ENCODE measurements at places on chromosomes 7 and 10. TPM values are rescaled to one million over a fixed set of nuclear protein-coding genes. Genes with fewer than 3 reads are reported as not detected.

Gene FAM185A
- 8.5 TPM for total RNA-seq

Gene SPDYE9
- 0.25 TPM for total RNA-seq

Gene NEBL
- total RNA-seq: 0.74 TPM

Gene PAXIP1
- 13.8 TPM for total RNA-seq

Gene BMI1
- 23.3 TPM for total RNA-seq

Gene SPDYE11
- total RNA-seq: 0.25 TPM

Gene SEMA3E
- total RNA-seq: 0.96 TPM

Gene RSU1
- 59.4 TPM for total RNA-seq

Gene CALHM1
- not detected for total RNA-seq

Gene LRRC61
- 10.2 TPM for total RNA-seq

GRCh38 chr7:84877943-84878570 lies 308.8 kb downstream of the SEMA3D start:
- H3K4me1 ChIP-seq: no peaks in the 10 kb centered on the region
- H3K27ac ChIP-seq: no peak overlapping the region
- no peak for DNase-seq
- H3K4me3 ChIP-seq: no peak overlapping the region

GRCh38 chr10:131936736-131937135 lies 35.9 kb downstream of the PPP2R2D start:
- peaks cover 1% of the 10 kb centered on the region for H3K27me3 ChIP-seq
- no peaks in the 10 kb centered on the region for H3K36me3 ChIP-seq
- peaks cover 12% of the 10 kb centered on the region for H3K4me1 ChIP-seq
- H3K27ac ChIP-seq: no peak overlapping the region
- no peak overlapping the region for H3K4me3 ChIP-seq
- DNase-seq: no peak

- H3K27me3 ChIP-seq: peaks cover 19% of the 10 kb centered on the region
- peaks cover 7% of the 10 kb centered on the region for H3K36me3 ChIP-seq
- H3K4me3 ChIP-seq: no peak overlapping the region
- H3K4me1 ChIP-seq: peaks cover 39% of the 10 kb centered on the region
- peak; percentile 63 for DNase-seq
- no peak overlapping the region for H3K27ac ChIP-seq
These were observed 2.7 kb upstream of the UNCX start for GRCh38 chr7:1229956-1230355.

DNA sequence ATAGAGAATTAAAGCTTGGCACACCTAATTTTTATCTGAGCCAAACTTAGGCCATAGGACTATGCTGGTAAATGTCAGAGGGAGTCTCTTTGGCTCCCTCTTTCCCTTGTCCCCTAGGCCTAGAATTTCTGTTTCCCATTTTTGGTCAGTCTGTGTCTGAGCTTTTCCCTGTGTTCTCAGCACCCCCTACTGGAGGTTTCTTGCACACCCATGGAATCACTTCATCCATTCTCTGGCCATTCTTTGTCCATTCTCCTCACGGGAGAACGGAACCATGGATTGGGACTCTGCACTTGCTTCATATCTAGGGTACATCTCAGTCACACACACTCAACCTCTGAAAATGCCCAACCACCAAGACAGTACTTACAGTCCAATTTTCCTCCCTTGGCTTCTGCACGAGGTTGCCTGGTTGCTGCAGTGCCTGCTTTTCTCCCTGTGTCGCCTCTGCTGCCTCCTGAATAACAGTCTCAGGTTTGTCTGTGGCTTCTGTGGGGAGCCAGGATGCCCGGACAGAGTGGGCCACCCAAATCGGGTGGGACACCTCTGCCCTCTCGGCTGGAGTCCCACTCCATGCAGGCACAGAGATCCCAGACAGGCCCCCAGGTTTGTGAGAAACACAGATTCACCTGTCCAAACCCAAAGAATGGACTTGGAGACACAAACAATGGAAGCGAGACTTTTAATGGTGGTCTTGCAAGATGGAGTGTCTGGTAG lies 35.1 kb upstream of the DNAH11 start:
- peaks cover 3% of the 10 kb centered on the region for H3K27me3 ChIP-seq
- no peak overlapping the region for H3K4me3 ChIP-seq
- H3K4me1 ChIP-seq: no peaks in the 10 kb centered on the region
- no peak overlapping the region for H3K27ac ChIP-seq

- peak; percentile 55 for DNase-seq
- H3K27me3 ChIP-seq: peaks cover 23% of the 10 kb centered on the region
- H3K4me3 ChIP-seq: peak within 1 kb of the TSS; percentile 90
- H3K4me1 ChIP-seq: no peaks in the 10 kb centered on the region
- peaks cover 2% of the 10 kb centered on the region for H3K36me3 ChIP-seq
- H3K27ac ChIP-seq: peak within 1 kb of the TSS; percentile 88
These were observed at the start of gene NAT16 for GRCh38 chr7:101180130-101180755. Gene NAT16, minus strand, starts transcription at chr7:101180293. Its CDS starts 5,486 bp downstream, at chr7:101174807.

GRCh38 chr7:150715738-150716137 lies 675 bp upstream of the GIMAP1 start:
- DNase-seq: no peak
- no peak overlapping the region for H3K4me3 ChIP-seq
- H3K36me3 ChIP-seq: no peaks in the 10 kb centered on the region

- H3K4me1 ChIP-seq: peaks cover 14% of the 10 kb centered on the region
- no peak overlapping the region for H3K27ac ChIP-seq
- no peaks in the 10 kb centered on the region for H3K36me3 ChIP-seq
- DNase-seq: no peak
These were observed 180.0 kb upstream of the INHBA start for GRCh38 chr7:41882745-41883420.

DNA sequence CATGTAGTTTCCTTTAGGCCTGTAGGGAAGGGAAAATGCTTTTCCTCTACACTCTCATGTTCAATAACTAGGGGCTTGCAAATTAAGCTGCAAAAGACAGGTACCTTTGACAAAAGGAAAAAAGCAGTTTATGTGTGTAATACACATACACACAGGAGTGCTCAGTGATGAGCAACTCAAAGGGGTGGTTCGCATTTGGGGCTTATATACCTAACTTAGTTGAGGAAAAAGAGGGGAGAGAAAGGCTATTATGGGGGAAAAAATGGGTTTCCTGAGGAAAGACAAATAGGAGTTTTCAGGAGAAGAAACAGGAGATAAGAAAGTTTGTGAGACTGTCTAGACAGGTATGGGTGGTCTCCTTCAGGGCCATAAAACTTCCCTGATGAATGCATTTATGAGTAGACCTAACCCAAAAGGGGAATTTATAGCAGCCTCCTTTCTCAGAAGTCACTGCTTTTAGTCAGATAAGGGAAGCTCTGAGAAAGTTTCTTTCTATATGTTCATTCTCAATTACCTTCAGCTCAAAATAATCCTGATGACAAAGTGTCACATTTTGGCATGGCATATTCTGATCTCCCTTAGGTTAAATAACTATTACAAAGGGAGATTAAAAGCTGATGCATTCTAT lies 55.2 kb upstream of the EZH2 start:
- peaks cover 4% of the 10 kb centered on the region for H3K4me1 ChIP-seq
- DNase-seq: no peak
- H3K27ac ChIP-seq: no peak overlapping the region
- H3K4me3 ChIP-seq: no peak overlapping the region

DNA sequence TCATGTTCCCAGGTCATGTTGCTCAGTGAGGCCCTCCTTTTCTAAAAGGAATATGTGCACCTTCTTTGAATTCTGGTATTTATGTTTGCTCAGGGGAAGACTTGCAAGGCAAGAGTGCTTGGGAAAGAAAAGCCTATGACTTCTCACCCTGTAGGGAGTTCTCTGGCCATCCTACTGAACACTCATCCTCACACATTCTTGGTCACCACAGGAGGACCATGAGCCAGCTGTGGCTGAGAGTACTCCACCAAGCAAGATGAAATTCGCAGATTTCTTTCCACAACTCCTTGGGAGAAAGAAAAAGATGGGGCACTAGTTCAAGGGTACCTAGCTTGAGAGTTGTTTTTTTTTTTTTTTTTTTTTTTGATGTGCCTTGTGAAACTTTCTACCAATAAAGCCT lies 179.6 kb downstream of the FZD1 start:
- H3K27ac ChIP-seq: no peak overlapping the region
- peaks cover 2% of the 10 kb centered on the region for H3K27me3 ChIP-seq
- H3K36me3 ChIP-seq: peaks cover 22% of the 10 kb centered on the region
- no peaks in the 10 kb centered on the region for H3K4me1 ChIP-seq

- H3K27ac ChIP-seq: no peak overlapping the region
- H3K4me3 ChIP-seq: no peak overlapping the region
- no peaks in the 10 kb centered on the region for H3K36me3 ChIP-seq
- H3K27me3 ChIP-seq: no peaks in the 10 kb centered on the region
These were observed 219.5 kb upstream of the KCND2 start for GRCh38 chr7:120053390-120053961.

- peaks cover 47% of the 10 kb centered on the region for H3K4me1 ChIP-seq
- no peak overlapping the region for H3K4me3 ChIP-seq
- H3K27me3 ChIP-seq: peaks cover 5% of the 10 kb centered on the region
- peak; percentile 60 for DNase-seq
These were observed 81.8 kb downstream of the DIP2C start for GRCh38 chr10:607545-608185.

- no peak for DNase-seq
- H3K4me3 ChIP-seq: peak overlapping the region; percentile 81
- H3K4me1 ChIP-seq: peaks cover 2% of the 10 kb centered on the region
- peaks cover 3% of the 10 kb centered on the region for H3K27me3 ChIP-seq
- no peaks in the 10 kb centered on the region for H3K36me3 ChIP-seq
These were observed 490 bp upstream of the ZNF239 start for GRCh38 chr10:43574906-43575305.

- peak overlapping the region; percentile 1 for H3K4me3 ChIP-seq
- peaks cover 2% of the 10 kb centered on the region for H3K27me3 ChIP-seq
- no peak for DNase-seq
- peaks cover 33% of the 10 kb centered on the region for H3K36me3 ChIP-seq
- H3K4me1 ChIP-seq: peaks cover 20% of the 10 kb centered on the region
These were observed 603 bp downstream of the PAPOLB start for GRCh38 chr7:4861227-4861626.

GRCh38 chr7:44664780-44665461 lies 58.5 kb downstream of the OGDH start:
- no peak overlapping the region for H3K4me3 ChIP-seq
- no peak overlapping the region for H3K27ac ChIP-seq
- H3K36me3 ChIP-seq: peaks cover 10% of the 10 kb centered on the region
- no peaks in the 10 kb centered on the region for H3K27me3 ChIP-seq

- no peaks in the 10 kb centered on the region for H3K36me3 ChIP-seq
- no peaks in the 10 kb centered on the region for H3K27me3 ChIP-seq
- H3K4me3 ChIP-seq: no peak overlapping the region
- peaks cover 12% of the 10 kb centered on the region for H3K4me1 ChIP-seq
- no peak for DNase-seq
These were observed 4.8 kb upstream of the GCK start for GRCh38 chr7:44194069-44194468.

GRCh38 chr7:140540136-140540777 lies 61.0 kb upstream of the MKRN1 start:
- H3K27me3 ChIP-seq: peaks cover 15% of the 10 kb centered on the region
- no peak for DNase-seq
- peak overlapping the region; percentile 96 for H3K27ac ChIP-seq
- peaks cover 5% of the 10 kb centered on the region for H3K36me3 ChIP-seq
- peak overlapping the region; percentile 30 for H3K4me3 ChIP-seq

DNA sequence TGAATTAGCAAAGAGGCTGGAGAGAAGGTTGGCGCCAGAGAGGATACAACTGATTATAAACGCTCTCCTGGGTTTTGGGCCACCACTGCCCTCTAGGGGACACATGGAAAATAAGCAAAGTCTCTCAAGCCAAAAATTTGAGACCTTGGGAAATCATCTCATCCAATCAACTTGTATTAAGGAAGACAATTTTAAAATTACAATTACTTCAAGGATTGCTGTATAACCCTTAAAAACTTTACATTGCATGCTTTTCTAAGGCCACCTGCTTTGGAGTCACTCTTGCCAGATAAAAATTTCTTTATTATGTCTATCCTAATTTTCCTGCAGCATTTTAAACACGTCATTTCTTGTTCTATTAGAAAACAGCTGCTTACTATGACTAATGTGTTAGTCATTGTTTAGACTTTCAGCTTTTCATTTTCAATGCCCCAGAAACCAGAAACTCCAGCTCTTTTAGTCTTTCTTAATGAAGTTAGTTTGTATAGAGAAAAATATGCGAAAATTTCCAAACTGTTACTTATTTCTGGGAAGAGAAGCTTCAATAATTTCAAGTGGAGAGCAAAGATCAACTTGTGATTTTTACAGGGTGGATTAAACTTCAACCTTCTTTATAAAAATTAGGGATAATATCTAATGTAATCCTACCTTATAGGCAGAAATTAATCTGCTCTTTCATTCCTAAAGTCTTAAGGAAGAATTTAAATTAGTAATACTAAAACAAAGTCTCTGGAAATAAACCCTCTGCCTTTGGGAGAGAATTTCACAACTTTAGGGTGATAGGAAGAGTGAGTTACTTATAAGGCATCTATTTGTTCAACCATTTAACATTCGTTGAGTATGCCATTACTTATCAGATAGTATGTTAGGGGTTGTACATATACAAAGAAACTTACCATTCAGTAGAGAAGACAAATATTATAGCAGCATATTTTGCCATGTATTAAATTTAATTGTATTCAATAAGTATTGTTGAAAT lies 20.6 kb upstream of the RHOBTB1 start:
- peak; percentile 65 for DNase-seq
- no peak overlapping the region for H3K27ac ChIP-seq
- H3K36me3 ChIP-seq: no peaks in the 10 kb centered on the region
- H3K27me3 ChIP-seq: no peaks in the 10 kb centered on the region

GRCh38 chr7:130960208-130960988 lies 226.4 kb upstream of the KLF14 start:
- H3K4me3 ChIP-seq: no peak overlapping the region
- no peak overlapping the region for H3K27ac ChIP-seq
- no peaks in the 10 kb centered on the region for H3K27me3 ChIP-seq
- H3K4me1 ChIP-seq: no peaks in the 10 kb centered on the region
- H3K36me3 ChIP-seq: no peaks in the 10 kb centered on the region

- no peak overlapping the region for H3K27ac ChIP-seq
- no peaks in the 10 kb centered on the region for H3K27me3 ChIP-seq
- peaks cover 25% of the 10 kb centered on the region for H3K36me3 ChIP-seq
- H3K4me3 ChIP-seq: no peak overlapping the region
These were observed 135.1 kb upstream of the TRIM24 start for GRCh38 chr7:138324941-138325340.

DNA sequence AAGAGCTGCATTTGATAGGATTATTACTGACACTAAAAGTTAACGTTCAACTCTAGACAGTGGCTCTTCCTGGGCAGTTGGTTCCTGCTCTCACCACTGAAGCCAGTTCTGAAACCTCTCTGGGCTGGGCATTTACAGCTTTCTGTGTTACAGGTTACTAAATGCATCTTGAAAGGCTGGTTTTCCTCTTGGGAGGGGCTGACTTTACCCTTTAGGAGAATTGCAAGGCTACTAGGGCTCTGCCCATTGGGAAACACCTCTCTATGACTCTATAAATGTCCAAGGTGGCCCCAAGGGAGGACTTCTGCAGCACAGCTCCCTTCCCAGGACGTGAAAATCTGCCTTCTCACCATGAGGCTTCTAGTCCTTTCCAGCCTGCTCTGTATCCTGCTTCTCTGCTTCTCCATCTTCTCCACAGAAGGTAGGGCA lies at the start of gene GPR15LG:
TSS of gene GPR15LG (plus strand) at position 301 of the 429 bp plus-strand sequence. CDS start at position 352, 51 bp downstream.
- H3K27me3 ChIP-seq: peaks cover 2% of the 10 kb centered on the region
- H3K4me3 ChIP-seq: no peak within 1 kb of the TSS
- H3K36me3 ChIP-seq: peaks cover 4% of the 10 kb centered on the region
- no peak for DNase-seq
- H3K4me1 ChIP-seq: no peaks in the 10 kb centered on the region

All from glutamatergic neuron (in vitro differentiated cells).